ENCODE measurements at places on chromosomes 13 and 19.
A peak's percentile ranks its signal among the peaks of the same experiment; 100 is the strongest.

DNA sequence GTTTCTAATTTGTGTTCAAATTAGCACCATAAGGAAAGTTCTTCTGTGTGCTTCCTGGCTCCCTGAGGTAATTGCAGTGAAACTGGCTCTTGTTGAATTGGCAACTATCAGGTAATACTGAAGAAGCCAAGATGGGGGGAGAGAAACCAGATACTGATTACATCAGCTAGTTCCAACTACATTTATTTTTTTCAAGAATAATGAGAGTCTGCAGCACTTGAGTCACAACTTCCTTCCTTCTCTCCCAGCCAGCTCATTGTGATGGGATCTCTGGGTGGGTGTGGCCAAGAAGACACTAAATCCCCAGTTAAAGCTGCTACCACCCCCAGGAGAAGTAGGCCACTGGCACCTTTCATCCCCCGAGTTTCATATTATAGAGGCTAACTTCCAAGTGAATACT, 100.7 kb upstream of the RXFP2 start:
- DNase-seq = no peak
- H3K27me3 ChIP-seq = no peaks in the 10 kb centered on the region
- no peak overlapping the region for H3K4me3 ChIP-seq
- H3K4me1 ChIP-seq = no peaks in the 10 kb centered on the region
- H3K36me3 ChIP-seq = no peaks in the 10 kb centered on the region

- H3K36me3 ChIP-seq = peaks cover 35% of the 10 kb centered on the region
- no peak overlapping the region for H3K4me3 ChIP-seq
- H3K27me3 ChIP-seq = no peaks in the 10 kb centered on the region
- H3K27ac ChIP-seq = no peak overlapping the region
These were observed 74.6 kb downstream of the B3GLCT start for GRCh38 chr13:31274390-31274789.

GRCh38 chr19:18629166-18630088, 7.4 kb upstream of the KLHL26 start:
- no peaks in the 10 kb centered on the region for H3K36me3 ChIP-seq
- peak overlapping the region; percentile 48 for H3K27ac ChIP-seq
- no peak overlapping the region for H3K4me3 ChIP-seq
- DNase-seq = peak; percentile 80
- H3K27me3 ChIP-seq = no peaks in the 10 kb centered on the region

DNA sequence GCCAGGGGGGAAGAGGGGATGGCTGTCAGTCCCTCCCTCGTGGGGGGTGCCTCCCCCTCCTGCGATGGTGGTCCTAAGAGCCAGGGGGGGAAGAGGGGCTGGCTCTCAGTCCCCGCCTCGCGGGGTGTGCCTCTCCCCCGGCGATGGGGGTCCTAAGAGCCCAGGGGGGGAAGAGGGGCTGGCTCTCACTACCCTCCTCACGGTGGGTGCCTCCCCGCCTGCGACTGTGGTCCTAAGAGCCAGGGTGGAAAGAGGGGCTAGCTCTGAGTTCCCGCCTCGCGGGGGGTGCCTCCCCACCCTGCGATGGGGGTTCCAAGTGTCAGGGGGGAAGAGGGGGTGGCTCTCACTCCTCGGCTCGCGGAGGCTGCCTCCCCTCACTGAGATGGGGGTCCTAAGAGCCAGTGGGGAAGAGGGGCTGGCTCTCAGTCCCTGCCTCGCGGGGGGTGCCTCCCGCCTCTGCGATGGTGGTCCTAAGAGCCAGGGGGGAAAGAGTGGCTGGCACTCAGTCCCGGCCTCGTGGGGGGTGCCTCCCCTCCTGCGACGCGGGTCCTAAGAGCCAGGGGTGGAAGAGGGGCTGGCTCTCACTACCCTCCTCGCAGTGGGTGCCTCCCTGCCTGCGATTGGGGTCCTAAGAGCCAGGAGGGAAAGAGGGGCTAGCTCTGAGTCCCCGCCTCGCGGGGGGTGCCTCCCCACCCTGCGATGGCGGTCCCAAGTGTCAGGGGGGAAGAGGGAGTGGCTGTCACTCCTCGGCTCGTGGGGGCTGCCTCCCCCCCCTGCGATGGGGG, 2325.6 kb upstream of the PCDH20 start:
- no peak overlapping the region for H3K27ac ChIP-seq
- no peak for DNase-seq
- no peaks in the 10 kb centered on the region for H3K27me3 ChIP-seq

DNA sequence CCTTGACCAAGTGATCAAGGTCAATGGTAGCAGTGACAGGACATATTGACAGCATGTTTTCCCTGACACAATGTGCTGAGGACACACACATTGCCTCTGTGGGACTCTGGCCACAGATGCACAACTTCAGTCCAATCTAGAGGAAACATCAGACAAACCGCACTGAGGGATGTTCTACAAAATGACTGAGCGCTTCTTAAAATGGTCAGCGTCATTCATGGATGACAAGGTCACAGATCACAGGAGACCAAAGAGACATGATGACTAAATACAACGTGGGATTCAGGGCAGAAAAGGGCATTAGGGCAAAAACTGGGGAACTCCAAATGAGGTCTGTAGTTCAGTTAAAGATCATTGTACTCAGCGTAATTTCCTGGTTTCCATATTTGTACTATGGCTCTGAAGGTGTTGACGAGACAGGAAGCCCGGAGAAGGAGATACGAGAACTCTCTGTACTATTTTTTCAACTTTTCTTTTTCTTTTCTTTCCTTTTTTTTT, 20.6 kb downstream of the PBX4 start:
- DNase-seq = no peak
- H3K4me3 ChIP-seq = no peak overlapping the region
- no peak overlapping the region for H3K27ac ChIP-seq
- no peaks in the 10 kb centered on the region for H3K4me1 ChIP-seq
- H3K27me3 ChIP-seq = no peaks in the 10 kb centered on the region
- H3K36me3 ChIP-seq = no peaks in the 10 kb centered on the region

GRCh38 chr19:38285567-38285966, 18.5 kb upstream of the C19orf33 start:
- no peaks in the 10 kb centered on the region for H3K4me1 ChIP-seq
- H3K4me3 ChIP-seq = no peak overlapping the region
- no peaks in the 10 kb centered on the region for H3K27me3 ChIP-seq

- no peaks in the 10 kb centered on the region for H3K27me3 ChIP-seq
- peaks cover 35% of the 10 kb centered on the region for H3K36me3 ChIP-seq
- H3K4me1 ChIP-seq = peaks cover 25% of the 10 kb centered on the region
- peak overlapping the region; percentile 78 for H3K27ac ChIP-seq
- H3K4me3 ChIP-seq = peak overlapping the region; percentile 83
- DNase-seq = no peak
These were observed 658 bp downstream of the SIN3B start for GRCh38 chr19:16829822-16830289.

DNA sequence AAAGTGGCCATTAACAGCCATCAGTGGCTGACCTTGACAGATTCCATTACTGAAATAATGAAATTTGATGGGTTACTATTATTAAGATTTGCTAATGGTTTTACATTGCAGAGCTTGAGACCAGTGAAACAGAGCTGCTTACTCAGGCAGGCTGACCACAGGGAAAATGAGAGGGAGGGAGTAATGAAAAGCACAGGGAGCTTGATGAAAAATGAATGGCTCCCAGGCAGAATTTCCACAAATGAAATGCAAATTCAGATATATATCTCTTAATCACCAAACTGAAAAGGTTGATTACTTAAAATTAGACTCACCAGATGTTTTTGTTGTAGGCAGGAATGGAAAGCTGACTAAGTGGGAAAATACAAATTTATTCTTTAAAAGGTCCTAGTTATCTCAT, 36.1 kb downstream of the HTR2A start:
- H3K27ac ChIP-seq = no peak overlapping the region
- H3K4me1 ChIP-seq = no peaks in the 10 kb centered on the region
- no peak overlapping the region for H3K4me3 ChIP-seq
- H3K36me3 ChIP-seq = no peaks in the 10 kb centered on the region
- DNase-seq = no peak

- H3K36me3 ChIP-seq = no peaks in the 10 kb centered on the region
- H3K4me1 ChIP-seq = peaks cover 8% of the 10 kb centered on the region
- H3K27ac ChIP-seq = no peak overlapping the region
- H3K4me3 ChIP-seq = no peak overlapping the region
- peaks cover 3% of the 10 kb centered on the region for H3K27me3 ChIP-seq
These were observed 458 bp upstream of the ATP8A2 start for GRCh38 chr13:25371158-25371874.

GRCh38 chr13:94917824-94918223, 205.5 kb upstream of the SOX21 start:
- DNase-seq = no peak
- no peaks in the 10 kb centered on the region for H3K27me3 ChIP-seq
- H3K4me1 ChIP-seq = no peaks in the 10 kb centered on the region
- no peak overlapping the region for H3K27ac ChIP-seq
- no peak overlapping the region for H3K4me3 ChIP-seq

DNA sequence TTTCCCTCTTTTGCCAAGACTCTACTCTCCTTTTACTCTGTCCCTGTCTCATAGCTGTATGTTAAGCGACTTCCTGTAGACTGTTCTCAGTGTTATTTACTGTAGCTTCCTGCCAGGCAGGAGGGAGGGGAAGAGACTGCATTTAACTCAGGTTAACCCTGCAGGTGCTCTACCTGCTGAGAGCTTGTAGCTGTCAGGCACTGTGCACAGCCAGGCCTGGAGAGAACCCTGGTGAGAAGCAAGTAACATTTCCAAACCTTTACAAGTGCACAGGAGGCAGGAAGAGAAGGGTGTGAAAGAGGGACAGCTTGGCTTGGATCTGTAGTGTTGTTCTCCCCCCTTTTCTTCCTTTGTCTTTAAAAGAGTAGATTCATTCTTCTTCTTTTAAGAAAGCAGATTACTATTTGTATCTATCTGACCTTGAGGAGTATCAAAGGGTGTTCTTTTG, 167.1 kb downstream of the LMO7 start:
- DNase-seq = no peak
- H3K4me3 ChIP-seq = no peak overlapping the region

DNA sequence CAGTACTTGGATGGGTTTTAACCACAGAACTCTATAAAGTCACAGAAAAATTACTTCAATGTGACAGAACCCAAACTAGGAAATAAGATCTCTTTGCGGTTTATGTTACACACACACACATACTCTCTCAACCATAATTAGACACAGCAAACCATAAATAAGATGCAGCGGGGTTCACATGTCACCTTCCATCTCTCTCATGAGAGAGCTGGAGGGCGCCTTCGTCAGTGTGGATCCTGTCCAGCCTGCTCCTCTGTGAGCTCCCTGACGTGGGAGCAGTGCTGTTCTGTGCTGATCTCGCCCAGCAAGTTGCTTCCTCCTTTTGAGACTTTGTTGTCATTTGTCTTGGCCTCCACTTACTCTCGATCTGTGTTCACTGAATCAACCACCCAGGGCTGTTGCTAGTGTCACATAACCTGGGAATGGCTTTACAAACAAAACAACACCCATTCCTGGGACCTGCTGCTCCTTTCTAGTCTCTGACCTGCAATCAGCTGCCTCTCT, 204.9 kb upstream of the KL start:
- no peaks in the 10 kb centered on the region for H3K4me1 ChIP-seq
- H3K4me3 ChIP-seq = no peak overlapping the region
- DNase-seq = no peak
- no peaks in the 10 kb centered on the region for H3K27me3 ChIP-seq
- no peaks in the 10 kb centered on the region for H3K36me3 ChIP-seq
- H3K27ac ChIP-seq = no peak overlapping the region

DNA sequence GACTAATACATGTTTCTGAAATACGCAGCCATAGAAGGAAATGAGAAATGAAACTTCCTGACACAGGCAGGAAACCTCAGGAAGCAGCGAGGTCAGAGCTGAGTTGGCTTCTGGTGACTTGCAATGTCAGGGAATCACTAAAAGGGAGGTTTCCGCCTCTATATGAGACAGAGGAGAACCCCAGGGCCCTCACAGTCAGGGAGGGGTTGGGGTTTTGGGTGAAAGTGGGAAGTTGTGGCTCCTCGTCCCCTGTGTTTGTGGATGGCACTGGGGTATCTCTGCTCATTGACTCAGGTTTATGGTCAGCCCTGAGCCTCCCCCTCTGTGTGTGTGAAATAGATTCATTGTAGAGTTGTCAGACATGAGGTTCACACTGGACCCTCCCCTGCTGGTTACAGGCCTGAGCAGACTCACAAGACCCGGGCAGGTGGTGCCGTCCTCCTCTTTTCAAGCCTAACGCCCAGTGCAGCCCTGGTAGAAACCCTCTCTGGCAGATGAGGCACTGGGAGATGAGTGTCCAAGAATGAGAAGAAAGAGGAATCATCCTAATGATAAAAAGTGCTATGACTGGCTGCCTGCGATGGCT, 5.5 kb upstream of the LILRA6 start:
- H3K36me3 ChIP-seq = no peaks in the 10 kb centered on the region
- H3K4me1 ChIP-seq = no peaks in the 10 kb centered on the region
- H3K27me3 ChIP-seq = no peaks in the 10 kb centered on the region
- H3K4me3 ChIP-seq = no peak overlapping the region

DNA sequence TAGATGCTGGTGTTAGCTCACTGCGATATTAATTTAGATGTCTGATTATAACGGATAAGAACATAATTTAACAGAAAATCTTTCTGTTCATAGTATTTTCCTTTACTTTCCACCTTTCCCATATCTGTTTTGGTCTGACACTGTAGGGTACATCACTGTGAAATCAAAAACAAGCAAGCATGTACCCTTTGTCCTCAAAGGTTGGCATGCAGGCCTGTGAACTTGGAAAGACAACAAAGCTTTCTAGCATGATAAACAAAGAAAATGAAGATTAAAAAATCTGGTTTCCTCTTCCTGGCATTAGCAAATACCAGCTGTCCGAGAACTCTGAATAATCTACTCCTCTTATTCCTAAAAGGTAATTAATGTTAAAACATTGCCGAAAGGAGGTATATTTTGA, 31.6 kb downstream of the THSD1 start:
- no peak overlapping the region for H3K4me3 ChIP-seq
- H3K36me3 ChIP-seq = peaks cover 14% of the 10 kb centered on the region
- H3K27me3 ChIP-seq = no peaks in the 10 kb centered on the region
- H3K4me1 ChIP-seq = no peaks in the 10 kb centered on the region

DNA sequence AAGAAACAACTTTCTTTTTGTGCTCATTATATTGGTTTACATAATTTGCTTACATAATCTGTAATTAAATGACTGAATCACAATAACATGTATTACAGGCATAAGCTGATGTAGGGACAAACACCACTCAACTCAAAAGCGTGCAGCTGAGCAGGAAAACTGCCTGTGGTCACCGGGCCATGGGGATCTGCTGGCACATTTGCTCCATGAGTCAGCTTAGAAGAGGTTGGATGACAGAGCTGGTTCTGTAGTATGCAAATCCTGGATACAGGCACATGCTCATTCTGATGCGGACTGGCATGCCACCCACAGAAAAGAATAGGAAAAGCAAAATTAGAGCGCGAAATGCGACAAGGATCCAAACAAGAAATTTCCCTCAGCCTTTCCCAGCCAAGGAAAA, 128.6 kb downstream of the USP12 start:
- H3K4me1 ChIP-seq = peaks cover 11% of the 10 kb centered on the region
- no peaks in the 10 kb centered on the region for H3K27me3 ChIP-seq
- no peak overlapping the region for H3K4me3 ChIP-seq
- DNase-seq = peak; percentile 39

GRCh38 chr13:20580257-20580656, 13.3 kb downstream of the IFT88 start:
- no peak overlapping the region for H3K27ac ChIP-seq
- no peak overlapping the region for H3K4me3 ChIP-seq
- H3K27me3 ChIP-seq = no peaks in the 10 kb centered on the region
- DNase-seq = no peak

Measured in tibial artery (tissue), 4 donors.